ENCODE measurements at places on chromosomes 4 and X. TPM values are rescaled to one million over a fixed set of nuclear protein-coding genes. Genes with fewer than 3 reads are reported as not detected.
A peak's percentile ranks its signal among the peaks of the same experiment; 100 is the strongest.

GRCh38 chr4:181261279-181261678 lies 981.9 kb upstream of the TENM3 start:
- no peaks in the 10 kb centered on the region for H3K27me3 ChIP-seq
- no peak overlapping the region for H3K4me3 ChIP-seq
- H3K4me1 ChIP-seq, result no peaks in the 10 kb centered on the region
- H3K36me3 ChIP-seq, result no peaks in the 10 kb centered on the region
- no peak for DNase-seq

Gene REPS2
- not detected for total RNA-seq

GRCh38 chr4:186881521-186882220 lies 158.0 kb upstream of the FAT1 start:
- no peaks in the 10 kb centered on the region for H3K4me1 ChIP-seq
- H3K36me3 ChIP-seq, result no peaks in the 10 kb centered on the region
- H3K27me3 ChIP-seq, result no peaks in the 10 kb centered on the region
- DNase-seq, result no peak

GRCh38 chr4:25635501-25635900 lies 20.1 kb upstream of the SLC34A2 start:
- H3K27ac ChIP-seq, result no peak overlapping the region
- DNase-seq, result no peak
- H3K4me3 ChIP-seq, result no peak overlapping the region
- no peaks in the 10 kb centered on the region for H3K27me3 ChIP-seq
- H3K4me1 ChIP-seq, result no peaks in the 10 kb centered on the region
- H3K36me3 ChIP-seq, result no peaks in the 10 kb centered on the region

DNA sequence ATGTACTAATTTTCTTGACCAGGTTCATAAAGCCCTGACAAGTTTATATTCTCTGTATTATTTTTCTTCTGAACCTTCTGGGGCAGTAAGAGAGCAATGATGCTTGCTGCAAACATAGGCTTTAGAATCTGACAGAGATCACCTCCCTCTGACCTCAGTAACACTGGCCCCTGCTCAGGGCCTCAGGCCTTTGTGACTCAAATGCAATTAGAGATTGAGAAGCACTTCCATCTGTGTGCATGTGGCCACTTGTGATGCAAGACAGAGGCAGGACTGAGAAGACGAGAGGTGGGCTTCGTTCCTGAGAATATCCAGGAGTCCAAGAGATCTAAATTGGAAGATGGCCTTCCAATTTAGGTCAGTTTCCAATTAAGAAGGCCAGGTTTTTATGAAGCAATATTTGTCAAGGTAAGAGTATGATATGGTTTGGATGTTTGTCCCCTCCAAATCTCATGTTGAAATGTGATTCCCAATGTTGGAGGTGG lies 82.8 kb upstream of the VEGFC start:
- DNase-seq, result no peak
- no peak overlapping the region for H3K4me3 ChIP-seq
- H3K27me3 ChIP-seq, result no peaks in the 10 kb centered on the region

Gene NEUROG2
- total RNA-seq, result not detected

Gene F11
- total RNA-seq, result not detected

DNA sequence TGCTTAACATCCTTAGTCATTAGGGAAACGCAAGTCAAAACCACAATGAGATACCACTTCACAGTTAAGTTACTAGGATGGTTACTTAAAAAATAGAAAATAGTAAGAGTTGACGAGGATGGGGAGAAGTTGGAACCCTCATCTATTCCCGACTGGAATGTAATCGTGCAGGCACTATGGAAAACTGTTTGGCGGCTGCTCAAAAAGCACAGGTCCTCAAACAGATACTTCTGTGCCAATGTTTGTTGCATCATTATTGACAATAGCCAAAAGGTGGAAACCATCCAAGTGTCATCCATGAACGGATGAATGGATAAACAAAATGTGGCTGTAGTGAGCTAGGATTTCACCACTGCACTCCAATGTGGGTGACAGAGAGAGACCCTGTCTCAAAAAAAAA lies 11.7 kb downstream of the CTAG1B start:
- DNase-seq, result no peak
- H3K27me3 ChIP-seq, result no peaks in the 10 kb centered on the region
- H3K27ac ChIP-seq, result no peak overlapping the region
- H3K36me3 ChIP-seq, result no peaks in the 10 kb centered on the region
- no peak overlapping the region for H3K4me3 ChIP-seq
- H3K4me1 ChIP-seq, result peaks cover 12% of the 10 kb centered on the region

DNA sequence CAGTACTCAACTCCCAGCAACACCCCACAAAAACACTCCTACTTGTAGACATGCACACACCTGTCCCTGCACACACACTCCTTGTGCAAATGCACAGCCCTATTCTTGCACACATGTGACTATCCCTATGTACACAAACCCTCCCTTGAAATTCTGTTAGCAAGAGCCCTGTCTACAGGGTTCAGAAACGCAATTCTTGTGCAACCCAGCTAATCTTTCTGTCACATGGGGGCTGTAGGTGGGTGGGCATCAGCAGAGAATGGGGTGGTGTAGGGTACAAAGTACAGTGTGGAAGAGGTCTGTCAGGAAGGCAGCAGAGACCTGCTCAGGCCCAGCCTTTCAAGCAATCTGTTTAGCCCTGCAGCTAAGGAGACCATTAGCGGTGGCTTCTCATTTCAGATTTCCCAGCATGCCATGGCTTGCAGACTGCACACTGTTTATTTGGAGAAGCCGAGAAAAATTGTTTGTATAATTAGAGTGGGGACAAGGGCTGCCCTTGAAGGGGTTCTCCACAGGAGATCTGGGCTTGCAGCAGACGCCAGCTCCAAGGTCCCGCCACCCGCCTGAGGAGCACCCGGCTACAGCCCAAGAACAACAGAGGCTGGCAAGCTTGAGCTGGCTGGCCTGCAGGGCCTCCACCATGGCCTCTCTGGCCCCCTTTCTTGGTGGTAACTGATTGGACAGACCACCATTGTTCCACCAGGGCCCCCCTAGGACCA lies 144.0 kb upstream of the PJA1 start:
- H3K4me1 ChIP-seq, result no peaks in the 10 kb centered on the region

Gene ZRSR2
- 16.0 TPM for total RNA-seq

- no peaks in the 10 kb centered on the region for H3K4me1 ChIP-seq
- no peaks in the 10 kb centered on the region for H3K36me3 ChIP-seq
- no peaks in the 10 kb centered on the region for H3K27me3 ChIP-seq
- no peak overlapping the region for H3K4me3 ChIP-seq
- no peak overlapping the region for H3K27ac ChIP-seq
- no peak for DNase-seq
Observed at GRCh38 chr4:41287005-41287404, 30.3 kb downstream of the UCHL1 start.

- H3K36me3 ChIP-seq, result no peaks in the 10 kb centered on the region
- H3K27ac ChIP-seq, result no peak overlapping the region
- H3K4me3 ChIP-seq, result no peak overlapping the region
- no peaks in the 10 kb centered on the region for H3K27me3 ChIP-seq
Observed at GRCh38 chr4:179586460-179586859, 2144.2 kb upstream of the AGA start.

Gene GC
- total RNA-seq, result not detected

DNA sequence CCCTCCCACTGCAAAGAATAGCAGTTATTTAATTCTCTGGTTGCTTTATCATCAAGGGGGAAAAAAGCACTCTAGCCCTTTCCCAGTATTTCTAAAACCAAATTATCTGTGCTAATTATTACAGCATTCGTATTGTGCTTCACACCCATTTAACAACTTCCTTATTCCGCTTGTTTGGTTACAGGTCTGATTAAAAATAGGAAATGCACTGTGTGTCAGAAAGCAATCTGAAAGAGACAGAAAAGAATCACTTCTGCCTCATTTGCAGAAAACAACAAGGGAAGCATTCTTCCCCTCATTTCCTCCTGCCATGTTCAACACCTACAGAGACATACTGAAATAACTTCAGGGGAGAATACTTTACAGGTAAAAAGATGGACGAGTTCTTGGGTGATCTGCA lies 114.9 kb upstream of the MAP3K15 start:
- DNase-seq, result no peak
- H3K27ac ChIP-seq, result no peak overlapping the region
- H3K4me3 ChIP-seq, result no peak overlapping the region
- H3K36me3 ChIP-seq, result peaks cover 28% of the 10 kb centered on the region

GRCh38 chr4:165207016-165207430 lies 338 bp upstream of the KLHL2 start:
- peaks cover 26% of the 10 kb centered on the region for H3K36me3 ChIP-seq
- peak overlapping the region; percentile 78 for H3K4me3 ChIP-seq
- H3K27me3 ChIP-seq, result no peaks in the 10 kb centered on the region

DNA sequence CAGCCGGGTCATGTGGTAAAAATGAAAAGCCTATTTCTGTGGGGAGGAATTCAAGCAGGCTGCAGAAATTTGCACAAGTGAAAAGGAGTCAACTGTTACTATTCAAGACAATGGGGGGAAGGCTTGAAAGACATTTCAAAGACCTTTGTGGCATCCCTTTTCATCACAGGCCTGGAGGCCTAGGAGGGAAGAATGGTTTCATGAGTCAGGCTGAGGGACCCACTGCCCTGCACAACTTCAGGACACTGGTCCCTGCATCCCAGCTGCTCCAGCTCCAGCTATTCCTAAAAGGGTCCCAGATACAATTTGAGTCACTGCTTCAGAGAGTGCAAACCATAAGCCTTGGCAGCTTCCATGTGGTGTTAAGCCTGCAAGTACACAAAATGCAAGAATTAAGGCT lies 85.3 kb upstream of the POU3F4 start:
- no peaks in the 10 kb centered on the region for H3K4me1 ChIP-seq
- H3K27me3 ChIP-seq, result no peaks in the 10 kb centered on the region
- no peak for DNase-seq
- H3K4me3 ChIP-seq, result no peak overlapping the region

DNA sequence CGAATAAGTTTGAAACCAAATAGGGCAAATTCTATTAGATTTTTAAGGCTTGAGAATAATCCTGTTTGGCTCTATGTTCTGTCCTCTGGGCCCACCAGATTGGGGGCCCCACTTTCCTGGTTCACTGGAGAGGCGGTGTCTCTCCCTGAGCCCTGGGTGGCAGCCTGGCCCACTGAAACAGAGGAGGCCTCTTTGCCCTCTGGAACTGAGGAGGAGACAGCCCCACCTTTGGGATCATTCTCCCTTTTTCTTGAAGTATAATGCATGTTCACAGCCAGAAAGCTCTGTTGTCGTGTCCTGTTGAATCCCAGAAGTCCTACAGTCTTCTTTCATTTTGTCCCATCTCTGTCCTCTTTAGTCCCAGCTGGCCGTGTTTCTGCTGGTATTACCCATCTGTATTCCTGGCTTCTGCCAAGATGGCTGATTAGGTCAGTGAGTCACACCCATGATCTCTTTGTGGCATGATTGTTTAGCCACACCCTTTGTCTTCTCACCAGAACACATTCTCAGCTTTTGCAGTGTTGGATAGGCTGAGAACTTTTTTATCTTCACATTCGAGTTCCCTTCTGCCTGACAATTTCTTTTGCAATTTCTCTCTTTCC lies 8.1 kb upstream of the TBC1D25 start:
- no peak for DNase-seq
- H3K27ac ChIP-seq, result peak overlapping the region; percentile 76
- no peak overlapping the region for H3K4me3 ChIP-seq
- peaks cover 25% of the 10 kb centered on the region for H3K36me3 ChIP-seq

Gene ZGRF1
- total RNA-seq, result 48.3 TPM

DNA sequence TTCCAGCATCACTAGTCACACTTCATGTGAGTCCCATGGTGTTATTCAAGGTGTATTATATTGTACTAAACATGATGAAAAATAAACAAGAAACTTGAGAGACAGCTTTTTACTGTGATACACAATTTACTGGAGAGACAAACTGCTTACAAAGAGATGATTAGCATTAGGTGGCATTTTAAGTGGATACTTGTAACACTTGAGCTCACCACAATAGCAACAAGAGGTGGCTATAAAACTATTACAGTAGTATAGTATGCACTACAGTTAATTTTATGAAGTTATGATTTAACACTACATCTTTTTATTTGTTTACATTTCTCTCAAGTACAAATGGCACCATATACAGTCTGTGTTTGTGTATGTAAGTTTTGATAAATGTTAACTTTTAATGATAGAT lies 246.6 kb downstream of the PARM1 start:
- no peak for DNase-seq
- no peaks in the 10 kb centered on the region for H3K4me1 ChIP-seq
- H3K27me3 ChIP-seq, result no peaks in the 10 kb centered on the region
- H3K27ac ChIP-seq, result no peak overlapping the region
- H3K4me3 ChIP-seq, result no peak overlapping the region

DNA sequence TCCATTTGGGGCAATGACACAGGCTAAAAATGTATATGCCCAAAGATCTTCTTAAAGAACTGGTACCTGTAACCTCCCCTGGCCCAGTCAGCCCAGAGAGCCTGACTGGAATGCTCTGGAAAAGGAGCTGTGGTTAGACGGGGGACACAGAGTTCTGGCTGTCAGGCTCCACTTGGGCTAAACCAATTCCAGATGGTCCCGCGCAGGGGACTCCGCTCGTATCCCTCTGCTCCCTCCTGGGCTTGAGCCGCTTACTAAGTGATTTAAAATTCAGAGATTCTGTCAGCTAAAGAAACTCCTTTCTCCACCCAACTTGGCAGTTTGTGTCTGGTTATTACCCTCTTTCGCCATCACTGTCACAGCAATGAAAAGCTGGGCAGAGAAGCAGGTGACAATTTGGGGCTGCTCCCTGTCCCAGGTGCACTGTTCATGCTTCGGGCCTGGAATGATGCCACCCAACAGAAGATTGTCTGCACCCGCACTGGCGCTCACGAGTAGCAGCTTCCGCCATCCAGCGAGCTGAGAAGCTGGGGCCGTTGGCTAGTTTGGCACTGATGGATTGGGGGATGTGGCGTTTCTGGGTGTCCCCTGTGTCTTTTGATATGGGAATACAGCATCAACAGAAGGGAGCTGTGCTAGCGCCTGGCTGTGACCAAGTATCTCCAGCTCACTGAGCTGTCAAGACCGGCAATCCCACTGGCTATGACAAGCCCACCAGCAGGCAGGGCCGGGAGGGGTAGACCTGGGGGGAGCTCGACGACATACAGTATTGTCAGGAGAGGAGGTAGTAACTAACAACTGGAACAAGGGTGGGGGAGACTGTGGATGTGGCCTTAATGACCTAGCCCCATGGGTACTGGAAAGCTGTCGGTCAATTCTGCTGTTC lies 6.7 kb upstream of the IRAK1 start:
- no peak overlapping the region for H3K4me3 ChIP-seq
- H3K27me3 ChIP-seq, result no peaks in the 10 kb centered on the region
- no peak overlapping the region for H3K27ac ChIP-seq
- H3K36me3 ChIP-seq, result peaks cover 15% of the 10 kb centered on the region

DNA sequence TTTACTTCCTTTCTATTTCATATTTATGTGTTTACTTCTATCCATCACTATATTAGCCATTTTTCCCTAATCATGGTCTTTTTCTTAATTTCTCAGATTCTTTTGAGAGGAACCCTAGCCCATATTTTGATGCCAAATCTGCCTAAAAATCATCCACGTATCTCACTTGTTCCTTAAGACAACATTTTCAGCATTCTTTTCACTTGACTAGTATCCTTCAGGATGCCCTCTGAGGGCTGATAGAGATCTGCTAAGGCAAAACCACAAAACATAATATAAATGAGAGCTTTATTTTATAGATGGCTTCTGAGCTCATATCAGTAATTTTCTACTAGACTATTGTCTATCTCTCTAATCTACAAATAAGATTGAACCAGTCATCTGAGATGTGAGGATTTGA lies 341.9 kb downstream of the GPM6A start:
- no peak overlapping the region for H3K4me3 ChIP-seq
- H3K4me1 ChIP-seq, result no peaks in the 10 kb centered on the region
- H3K27me3 ChIP-seq, result no peaks in the 10 kb centered on the region
- no peaks in the 10 kb centered on the region for H3K36me3 ChIP-seq
- no peak overlapping the region for H3K27ac ChIP-seq
- no peak for DNase-seq

GRCh38 chr4:21577056-21577455 lies 371.5 kb downstream of the KCNIP4 start:
- no peak overlapping the region for H3K27ac ChIP-seq
- H3K36me3 ChIP-seq, result no peaks in the 10 kb centered on the region
- no peaks in the 10 kb centered on the region for H3K27me3 ChIP-seq
- H3K4me1 ChIP-seq, result no peaks in the 10 kb centered on the region
- H3K4me3 ChIP-seq, result no peak overlapping the region

Gene RNF128
- total RNA-seq, result not detected

Gene DDX53
- total RNA-seq, result not detected

Data from activated CD8-positive, alpha-beta T cell treated with anti-CD3 and anti-CD28 coated beads, Interleukin-2, amount 10 ng/mL, durations not matched to agents 7 days and 5 days (primary cell).